ENCODE measurements at places on chromosomes 7 and 10.

GRCh38 chr7:117324960-117325359, 2.1 kb upstream of the WNT2 start:
- DNase-seq = no peak

GRCh38 chr7:47045207-47046051, 536.5 kb downstream of the TNS3 start:
- DNase-seq = no peak

DNA sequence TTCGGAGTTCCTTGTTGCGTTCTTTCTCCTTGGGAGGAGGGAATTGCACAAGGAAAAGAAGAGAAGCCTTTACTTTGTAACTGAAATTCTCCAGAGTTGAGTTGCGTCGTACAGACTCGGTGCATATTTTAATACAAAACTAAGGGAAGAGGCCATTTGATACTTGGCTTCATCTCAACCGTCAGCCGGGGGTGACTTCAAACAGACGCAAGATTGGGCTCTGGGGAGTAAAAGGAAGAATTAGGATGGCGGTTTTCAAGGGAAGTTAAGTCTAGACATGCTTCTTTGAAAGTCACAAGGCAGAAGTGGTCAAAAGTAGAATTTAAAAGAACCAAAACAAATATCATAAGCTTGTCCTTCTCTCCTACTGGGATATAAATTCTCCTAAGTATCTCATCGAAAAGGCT, 1.6 kb downstream of the PRR15 start:
- DNase-seq = no peak

DNA sequence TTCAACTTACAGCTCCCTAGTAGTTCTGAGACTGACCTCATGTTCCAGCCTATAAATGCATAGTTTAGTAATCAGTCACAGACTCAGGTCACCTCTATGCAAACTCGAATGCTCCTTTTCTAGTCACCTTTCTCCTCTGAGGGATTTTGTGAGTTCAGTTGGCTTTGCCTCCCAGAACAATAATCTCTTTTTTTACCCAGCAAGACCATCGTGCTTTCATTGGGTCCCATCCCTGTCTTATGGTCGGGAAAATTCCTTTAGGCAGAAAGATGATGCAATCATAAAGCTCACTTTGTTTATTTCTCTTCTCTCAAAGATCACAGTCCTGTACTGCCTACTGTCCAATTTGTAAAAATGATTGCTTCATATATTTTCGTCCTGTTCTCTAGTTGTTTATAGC, 38.4 kb downstream of the TWIST1 start:
- no peak for DNase-seq

- DNase-seq = no peak
Measured at GRCh38 chr7:20896996-20897395, 110.3 kb upstream of the SP8 start.

- DNase-seq = peak; percentile 36
Measured at GRCh38 chr10:74913377-74913979, 87.1 kb downstream of the KAT6B start.

GRCh38 chr7:69448071-69448470, 150.2 kb upstream of the AUTS2 start:
- no peak for DNase-seq

DNA sequence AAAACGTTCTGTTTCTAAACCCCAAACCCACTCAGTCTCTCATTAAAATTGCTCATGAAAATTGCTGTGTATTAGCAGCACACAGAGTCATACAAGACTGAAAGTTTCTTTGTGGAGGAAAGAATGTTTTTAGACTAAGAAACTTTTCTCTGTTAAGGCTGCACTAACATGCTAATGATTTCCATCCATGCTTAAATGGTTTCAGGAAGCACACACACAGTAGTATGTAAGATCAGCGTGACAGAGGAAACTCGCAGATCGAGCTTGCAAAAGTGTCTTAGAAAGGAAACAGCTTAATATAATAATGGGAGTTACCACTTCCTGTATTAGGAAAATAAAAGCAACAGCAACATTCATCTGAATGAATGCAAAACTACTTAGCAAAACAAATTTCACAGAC, 112.7 kb downstream of the ICA1 start:
- no peak for DNase-seq

DNA sequence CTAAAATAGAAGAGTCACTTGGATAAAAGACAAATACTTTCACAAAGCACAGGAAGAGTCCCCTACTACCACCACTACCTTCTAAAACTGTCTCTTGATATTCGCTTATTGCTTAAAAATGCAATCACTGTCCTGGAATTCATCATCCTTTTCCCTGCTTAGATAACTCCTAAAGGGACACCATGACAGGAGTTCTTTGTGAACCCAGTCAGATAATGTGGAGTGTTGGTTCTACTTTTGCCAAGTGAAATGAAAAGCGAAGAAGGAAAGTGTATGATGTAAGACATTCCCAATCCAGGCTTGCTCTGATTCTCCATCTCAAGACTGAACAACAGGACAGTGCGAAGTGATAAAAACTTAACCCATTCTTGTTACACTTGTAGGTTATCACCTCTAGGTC, 103.0 kb downstream of the MTERF1 start:
- DNase-seq = no peak

- DNase-seq = no peak
Measured at GRCh38 chr7:27946351-27946750, 206.4 kb downstream of the TAX1BP1 start.

GRCh38 chr7:109127145-109127544, 557.5 kb downstream of the DNAJB9 start:
- no peak for DNase-seq

- DNase-seq = no peak
Measured at GRCh38 chr10:121983852-121984251, 5.1 kb upstream of the TACC2 start.

- no peak for DNase-seq
Measured at GRCh38 chr7:107392830-107393229, 77.0 kb upstream of the GPR22 start.

DNA sequence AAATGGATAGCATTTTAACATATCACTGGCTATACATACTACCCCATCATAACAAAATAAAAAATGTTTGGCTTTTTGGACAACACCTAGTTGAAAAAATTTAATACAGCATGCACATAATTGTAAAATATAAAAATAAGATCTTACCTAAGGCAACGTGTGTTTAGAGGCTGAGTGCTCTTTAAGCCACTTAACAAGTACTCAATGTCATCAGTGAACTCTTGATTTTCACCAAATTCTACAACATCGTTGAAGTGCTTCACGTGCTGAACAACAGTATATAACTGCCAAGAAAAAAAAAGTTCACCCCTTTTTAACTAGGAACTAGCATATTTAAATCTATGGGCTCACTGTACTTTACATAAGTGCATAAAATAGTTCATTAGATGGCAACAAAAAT, 49.5 kb downstream of the WAPL start:
- no peak for DNase-seq

GRCh38 chr7:25854608-25855497, 297.1 kb upstream of the NFE2L3 start:
- peak; percentile 70 for DNase-seq

- no peak for DNase-seq
Measured at GRCh38 chr7:2527505-2528467, 8.2 kb downstream of the LFNG start.

GRCh38 chr7:924541-925231, 29.8 kb downstream of the ADAP1 start:
- DNase-seq = peak; percentile 21

DNA sequence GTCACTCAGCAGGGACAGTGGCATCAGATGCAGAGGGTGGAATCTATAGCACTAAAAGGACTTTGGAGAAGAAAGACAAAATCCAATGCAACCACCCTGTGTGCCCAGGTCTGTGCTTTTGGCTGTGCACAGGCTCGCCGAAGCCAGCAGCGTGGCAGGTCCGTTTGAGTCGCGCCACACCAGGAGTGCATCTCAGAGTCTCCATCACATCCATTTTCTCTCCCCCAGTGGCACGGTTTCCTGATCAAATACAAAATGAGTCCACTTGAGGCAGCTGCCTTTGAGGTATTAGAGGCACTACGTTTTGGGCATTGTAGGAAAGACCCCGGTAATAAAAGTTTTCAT, 23.4 kb upstream of the PROSER2 start:
- DNase-seq = no peak

GRCh38 chr7:148230296-148230695, 360.3 kb upstream of the C7orf33 start:
- no peak for DNase-seq

DNA sequence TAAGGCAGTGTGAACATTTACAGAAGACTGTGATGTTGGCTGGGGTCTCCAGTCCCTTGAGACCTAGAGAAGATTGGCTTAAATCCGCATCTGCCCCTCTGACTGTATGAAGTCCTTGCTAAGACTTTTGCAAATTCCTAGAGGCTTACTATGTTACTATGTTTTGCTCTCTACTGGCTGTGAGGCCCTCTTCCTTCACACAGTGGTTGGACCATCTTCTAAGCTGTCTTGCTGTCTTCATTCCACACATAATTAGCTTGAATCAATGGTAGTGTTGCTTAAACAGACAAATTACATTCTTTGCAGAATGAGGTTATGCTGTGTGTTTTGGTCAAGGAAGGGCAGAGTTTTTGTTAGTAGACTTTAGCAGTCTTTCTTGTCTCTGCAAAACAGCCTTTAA, 658.0 kb downstream of the TYW1 start:
- no peak for DNase-seq

DNA sequence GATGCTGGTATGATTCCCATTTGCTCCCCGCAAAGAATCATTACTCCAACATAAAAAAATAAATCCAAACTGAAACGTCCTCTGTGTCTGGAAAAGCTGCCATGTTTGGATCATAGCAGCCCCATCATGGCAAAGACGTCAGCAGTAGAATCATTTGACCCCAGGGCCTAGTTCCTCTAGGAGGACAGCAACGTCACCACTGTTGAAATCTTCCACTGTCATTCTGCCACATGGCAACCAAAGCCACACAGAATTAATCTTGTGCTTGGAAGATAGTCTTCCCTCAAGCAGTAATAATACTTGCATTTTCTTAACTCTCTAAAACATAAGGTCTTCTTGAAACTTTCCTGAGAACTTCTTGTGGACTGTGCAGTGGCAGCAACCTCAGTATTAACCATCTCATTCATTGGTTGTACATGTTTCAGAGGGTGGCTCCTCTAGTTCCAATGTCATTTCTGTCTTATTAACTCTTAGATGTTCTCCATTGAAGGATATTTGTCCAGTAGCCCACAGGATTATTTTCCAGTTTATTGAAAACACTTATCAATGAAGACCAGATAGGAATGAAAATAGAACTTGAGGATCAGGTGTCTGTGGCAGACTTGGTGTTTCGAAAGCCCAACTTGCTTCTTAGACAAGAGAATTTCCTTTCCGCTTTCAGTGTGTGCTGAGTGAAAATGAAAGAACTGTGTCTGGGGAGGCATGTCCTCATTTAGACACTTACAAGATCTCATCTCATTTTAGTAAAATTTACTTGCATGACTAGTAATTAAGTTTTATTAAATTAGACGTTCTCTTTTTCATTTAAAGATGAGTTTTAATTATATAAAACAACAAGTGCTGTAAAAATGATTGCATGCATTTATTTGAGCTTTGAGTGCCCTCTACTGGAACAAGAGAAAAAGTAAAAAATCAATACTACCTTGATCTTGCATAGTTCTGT, 28.9 kb upstream of the INHBA start:
- DNase-seq = peak; percentile 86

DNA sequence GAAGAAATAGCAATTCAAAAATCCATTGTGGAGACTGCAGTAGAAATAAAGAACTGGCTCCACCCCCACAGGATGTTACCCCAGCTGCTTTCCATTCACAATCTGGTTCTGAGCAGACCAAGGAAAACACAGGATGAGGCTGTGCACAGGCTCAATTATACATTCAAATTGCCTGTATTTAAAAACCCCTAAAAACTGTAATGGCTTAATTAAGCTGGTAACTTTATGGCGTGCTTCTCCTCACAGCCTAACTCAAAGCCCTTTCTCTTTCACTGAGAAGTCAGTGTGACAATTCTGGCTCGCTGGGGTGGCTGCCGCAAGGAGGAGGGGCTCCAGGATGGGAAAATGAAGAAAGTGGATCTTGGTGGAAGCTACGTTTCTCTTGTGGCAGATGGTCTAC, 1191.1 kb downstream of the SORCS1 start:
- DNase-seq = no peak

DNA sequence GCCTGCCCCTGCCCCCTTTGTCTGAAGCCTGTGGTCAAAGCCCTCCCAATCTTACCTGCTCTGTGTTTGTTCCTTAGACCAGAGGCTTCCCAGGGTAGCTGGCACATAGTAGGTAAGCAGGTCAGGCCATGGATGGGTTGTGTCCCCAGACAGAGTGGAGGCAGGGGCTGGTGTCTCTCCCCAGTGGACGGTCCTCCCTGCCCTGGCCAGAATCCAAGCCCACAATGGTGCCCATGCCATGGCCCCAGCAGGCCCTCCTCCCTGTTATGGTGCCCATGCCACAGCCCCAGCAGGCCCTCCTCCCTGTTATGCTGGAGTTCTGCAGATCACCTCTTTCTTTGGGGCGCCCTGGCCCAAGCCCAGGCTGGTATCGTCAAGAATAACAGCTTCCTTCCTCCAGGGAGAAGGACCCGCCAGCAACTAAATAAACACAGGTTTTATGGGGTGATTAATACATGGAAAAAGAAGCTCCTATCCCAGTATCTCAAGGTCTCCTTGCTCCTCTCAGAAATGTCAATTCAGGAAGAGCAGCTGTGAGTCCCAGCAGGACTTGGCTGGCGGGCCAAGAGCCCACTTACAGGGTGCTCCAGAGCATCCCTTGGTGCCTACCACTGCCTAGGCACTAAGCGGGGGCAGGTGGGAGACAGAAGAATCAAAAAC, 82.0 kb downstream of the NEURL1 start:
- DNase-seq = no peak

GRCh38 chr7:140230861-140231770, 54.3 kb upstream of the KDM7A start:
- peak; percentile 55 for DNase-seq

GRCh38 chr10:116704926-116705325, 37.4 kb downstream of the HSPA12A start:
- no peak for DNase-seq

All from MM.1S (cell line).